Stimulated activated CD4-positive, alpha-beta T cell treated with anti-CD3 and anti-CD28 coated beads, TNF-alpha, amount 100 ng/mL, for 4 hours (primary cell): ENCODE measurements at places on chromosomes 4 and X.

DNA sequence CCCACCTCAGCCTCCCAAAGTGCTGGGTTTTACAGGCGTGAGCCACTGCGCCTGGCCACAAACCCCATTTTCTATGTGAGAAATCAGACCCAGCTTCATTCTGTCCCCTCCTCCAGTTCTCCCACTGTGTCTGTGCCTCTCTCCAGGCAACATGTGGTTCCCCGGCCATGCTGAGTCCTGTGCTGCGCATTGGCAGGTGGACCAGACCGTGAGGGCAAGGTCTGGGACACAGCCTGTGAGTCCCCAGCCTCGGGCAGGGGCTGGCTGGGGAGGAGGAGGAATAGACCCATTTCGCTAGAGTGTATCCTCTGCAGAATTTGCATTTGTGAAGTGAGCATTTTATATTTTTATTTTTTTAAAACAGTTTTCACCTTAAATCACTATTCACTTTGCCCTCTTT, 21.5 kb upstream of the CLDN24 start:
- DNase-seq = no peak

DNA sequence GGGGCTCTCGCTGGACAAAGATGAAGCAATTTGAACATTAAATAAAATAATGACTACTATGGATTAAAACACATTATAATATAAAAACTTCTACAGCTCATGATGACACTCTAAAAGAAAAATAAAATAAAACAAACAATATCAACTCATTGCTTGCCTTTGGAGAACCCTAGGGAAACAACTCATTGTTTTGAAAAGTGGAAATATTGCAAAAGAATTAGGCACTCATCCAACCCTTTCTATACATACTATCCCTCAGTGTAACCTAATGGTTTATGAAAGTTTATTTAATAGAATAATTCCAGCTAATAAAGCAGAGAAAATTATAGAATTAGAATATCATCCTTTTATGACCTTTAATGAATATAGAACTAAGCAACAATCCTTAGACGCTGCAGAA, 718 bp downstream of the RAB40A start:
- DNase-seq = no peak

DNA sequence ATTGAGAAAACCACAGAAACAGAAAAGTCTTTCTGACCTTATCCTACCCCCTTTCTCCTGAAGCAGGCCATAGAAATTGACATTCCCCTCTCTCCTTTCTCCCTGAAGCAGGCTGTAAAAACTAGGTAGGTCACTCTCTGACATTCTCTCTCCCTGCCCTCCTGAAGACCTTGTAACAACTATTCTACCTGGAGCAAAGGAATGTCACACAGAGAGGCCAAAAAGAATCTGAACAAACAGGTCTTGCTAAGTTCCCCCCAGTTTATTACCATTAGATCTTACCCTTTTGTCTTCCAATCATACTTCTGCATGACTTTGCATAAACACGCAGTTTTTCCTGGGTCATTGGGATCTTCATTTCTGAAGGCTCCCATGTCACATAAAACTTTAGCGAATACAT, 198.3 kb upstream of the GYPA start:
- no peak for DNase-seq

DNA sequence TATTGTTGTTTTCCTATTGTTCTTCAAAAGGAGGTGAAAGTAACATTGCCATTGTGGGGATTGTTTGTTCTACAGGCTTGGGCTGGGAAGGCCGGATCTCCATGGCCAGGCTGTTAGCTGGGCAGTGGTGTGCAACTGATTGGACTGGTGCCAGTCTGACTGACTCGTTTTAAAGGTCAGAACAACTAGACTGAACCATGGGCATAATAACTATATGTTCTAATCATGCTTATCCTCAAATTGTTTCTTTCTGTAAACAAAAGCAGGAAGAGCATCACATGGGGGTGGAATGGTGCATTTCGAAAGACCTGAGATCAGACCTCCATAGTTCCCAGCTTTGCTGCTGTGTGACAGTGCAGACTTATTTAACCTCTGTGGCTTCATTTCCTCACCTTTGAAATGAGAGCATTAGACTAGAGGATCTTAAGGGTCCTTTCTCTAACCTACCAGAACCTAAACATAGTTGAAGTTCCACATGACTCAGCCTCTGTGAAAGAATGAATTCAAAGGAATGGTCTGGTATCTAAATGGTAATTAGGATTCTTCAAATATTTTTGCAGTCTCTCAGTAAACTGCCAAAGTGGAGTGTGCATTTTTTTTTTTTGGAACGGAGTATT, 66.7 kb upstream of the PGRMC2 start:
- no peak for DNase-seq

GRCh38 chr4:164483711-164484110, 270.2 kb upstream of the SMIM31 start:
- no peak for DNase-seq
